ENCODE measurements at places on chromosomes 16 and 17. TPM values are rescaled to one million over a fixed set of nuclear protein-coding genes. Genes with fewer than 3 reads are reported as not detected.

Gene WSB1
- total RNA-seq: 67.9 TPM

Gene TBC1D3C
- total RNA-seq: not detected

Gene PLD6
- 2.3 TPM for total RNA-seq

Gene ABCA10
- 3.9 TPM for total RNA-seq

Gene SLC6A2
- total RNA-seq: not detected

Gene SEPTIN12
- not detected for total RNA-seq

Gene CBFA2T3
- total RNA-seq: not detected

Gene NOG
- total RNA-seq: 0.77 TPM

Gene RCVRN
- total RNA-seq: not detected
